ENCODE measurements at places on chromosomes 2 and 18.

- no peak for DNase-seq
Measured at GRCh38 chr18:62464266-62464665, 58.6 kb upstream of the ZCCHC2 start.

DNA sequence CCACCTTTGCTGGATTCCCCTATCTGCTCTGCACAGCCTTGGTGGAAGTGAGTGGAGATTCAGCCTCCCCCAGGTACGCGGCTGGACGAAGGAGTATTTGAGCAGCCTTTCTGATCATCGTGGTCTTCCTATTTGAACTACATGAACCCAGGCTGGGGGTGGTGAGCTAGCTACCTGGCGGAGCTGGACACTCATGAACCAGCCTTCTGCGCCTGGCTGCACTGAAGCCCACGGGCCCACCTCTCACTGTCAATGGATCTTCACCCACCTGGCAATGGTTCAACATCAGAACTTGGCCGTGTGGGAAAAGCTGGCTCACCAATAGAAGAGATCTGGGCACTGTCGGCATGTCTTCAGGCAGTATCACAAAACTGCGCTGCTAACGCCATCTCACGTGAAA is 35.4 kb downstream of the ANKMY1 start:
- DNase-seq = no peak

DNA sequence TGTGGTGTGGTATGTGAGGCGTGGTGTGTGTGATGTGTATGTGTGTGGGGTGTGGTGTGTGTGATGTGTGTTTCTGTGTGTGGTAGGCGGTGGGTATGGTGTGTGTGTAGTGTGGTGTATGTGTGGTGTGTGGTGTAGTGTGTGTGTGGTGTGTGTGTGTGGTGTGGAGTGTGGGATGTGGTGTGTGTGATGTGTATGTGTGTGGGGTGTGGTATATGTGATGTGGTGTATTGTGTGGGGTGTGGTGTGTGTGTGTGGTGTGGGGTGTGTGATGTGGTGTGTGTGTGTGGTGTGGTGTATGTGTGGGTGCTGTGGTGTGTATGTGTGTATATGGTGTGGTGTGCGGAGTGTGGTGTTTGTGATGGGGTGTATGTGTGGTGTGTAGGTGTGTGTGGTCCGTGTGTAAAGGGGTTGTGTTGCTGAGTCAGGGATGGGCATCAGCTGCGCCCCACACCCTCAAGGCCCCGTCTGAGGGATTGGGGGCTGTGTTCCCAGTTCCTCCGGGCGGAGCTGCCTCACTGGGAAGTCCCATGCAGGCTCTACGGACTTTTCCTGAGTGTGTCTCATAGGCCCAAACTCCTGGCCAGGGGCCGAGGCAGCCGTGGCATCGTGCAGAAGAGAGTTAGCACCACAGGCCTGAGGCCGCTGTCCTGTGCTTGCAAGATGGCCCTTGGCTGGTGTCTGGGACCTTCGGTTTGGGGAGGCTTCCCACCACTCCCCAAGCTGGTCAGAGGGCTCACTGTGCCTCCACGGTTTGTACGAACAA is 18.2 kb upstream of the ARL4C start:
- no peak for DNase-seq

DNA sequence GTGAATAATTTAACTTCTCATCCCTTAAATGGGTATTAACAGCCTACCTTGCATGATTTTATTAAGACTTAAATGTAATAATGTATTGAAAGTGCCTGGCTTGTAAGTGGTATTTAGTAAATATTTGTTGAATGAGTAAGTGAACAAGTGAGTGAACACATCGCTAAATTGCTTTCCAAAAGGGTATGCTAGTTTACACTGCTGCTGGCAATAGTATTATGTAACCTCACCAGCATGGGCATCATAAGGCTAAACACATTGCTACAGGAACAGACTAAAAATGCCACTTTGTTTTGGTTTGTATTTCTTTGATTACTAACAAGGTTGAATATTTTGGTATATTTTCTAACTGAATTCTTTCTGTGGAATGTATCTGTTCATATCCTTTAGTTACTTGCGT is 9.8 kb downstream of the WDR43 start:
- no peak for DNase-seq

DNA sequence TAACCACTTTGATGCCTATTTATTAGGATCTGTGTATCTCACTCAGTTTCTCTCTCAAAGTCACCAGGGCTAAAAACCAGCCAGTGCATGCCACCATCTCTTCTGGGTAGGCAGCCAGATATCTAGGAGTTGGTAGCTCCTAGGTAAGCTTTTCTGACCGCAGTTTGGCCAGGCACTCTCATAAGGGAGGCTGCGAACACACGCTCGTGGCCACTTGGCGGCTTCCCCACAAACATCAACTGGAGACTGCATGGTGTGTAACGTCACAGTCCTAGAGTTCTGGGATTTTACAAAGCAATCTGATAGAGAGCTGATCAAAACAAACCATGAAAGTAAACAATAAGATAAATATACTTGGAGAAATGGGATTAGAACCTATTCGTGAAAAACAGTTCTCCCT is 424.3 kb upstream of the ACVR2A start:
- no peak for DNase-seq

DNA sequence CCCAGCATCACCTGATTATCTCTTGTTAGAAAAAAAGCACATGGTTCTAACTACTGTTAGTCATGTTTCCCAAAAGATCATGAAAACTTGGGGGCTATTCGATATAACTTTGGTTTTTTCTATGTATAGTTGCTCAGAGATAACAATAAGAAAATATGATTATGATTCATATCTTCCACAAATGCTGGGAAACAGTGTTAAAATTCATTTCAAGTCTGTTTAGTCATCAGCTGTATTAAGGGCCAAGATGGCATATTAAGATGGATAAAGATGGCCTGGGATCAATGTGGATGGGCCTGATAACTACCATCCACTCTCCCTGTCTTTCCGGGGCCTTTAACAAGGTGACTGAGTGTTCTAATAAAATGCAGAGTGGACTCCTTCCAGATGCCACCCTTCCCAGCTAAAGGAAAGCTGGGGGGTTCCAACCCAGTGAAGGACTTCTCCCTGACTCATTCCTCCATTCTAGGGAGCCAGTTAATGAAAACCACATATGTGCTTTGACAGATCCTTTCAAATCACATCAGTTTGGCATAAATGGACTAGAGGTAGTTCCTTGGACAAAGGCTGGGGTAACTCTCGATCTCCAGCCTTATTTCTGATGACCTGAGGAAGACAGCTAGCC is 221.6 kb downstream of the VAPA start:
- DNase-seq = no peak

- no peak for DNase-seq
Measured at GRCh38 chr2:85132397-85132796, 795 bp upstream of the TCF7L1 start.

GRCh38 chr2:20115902-20116301 is 64.5 kb upstream of the LAPTM4A start:
- DNase-seq = no peak

- DNase-seq = no peak
Measured at GRCh38 chr2:53785366-53785765, 1.4 kb downstream of the ASB3 start.

GRCh38 chr2:97758131-97758705 is 44.8 kb downstream of the ZAP70 start:
- DNase-seq = no peak

GRCh38 chr2:119350311-119350998 is 16.2 kb downstream of the C2orf76 start:
- no peak for DNase-seq

GRCh38 chr2:207766041-207766551 is 3.6 kb downstream of the FZD5 start:
- DNase-seq = no peak

DNA sequence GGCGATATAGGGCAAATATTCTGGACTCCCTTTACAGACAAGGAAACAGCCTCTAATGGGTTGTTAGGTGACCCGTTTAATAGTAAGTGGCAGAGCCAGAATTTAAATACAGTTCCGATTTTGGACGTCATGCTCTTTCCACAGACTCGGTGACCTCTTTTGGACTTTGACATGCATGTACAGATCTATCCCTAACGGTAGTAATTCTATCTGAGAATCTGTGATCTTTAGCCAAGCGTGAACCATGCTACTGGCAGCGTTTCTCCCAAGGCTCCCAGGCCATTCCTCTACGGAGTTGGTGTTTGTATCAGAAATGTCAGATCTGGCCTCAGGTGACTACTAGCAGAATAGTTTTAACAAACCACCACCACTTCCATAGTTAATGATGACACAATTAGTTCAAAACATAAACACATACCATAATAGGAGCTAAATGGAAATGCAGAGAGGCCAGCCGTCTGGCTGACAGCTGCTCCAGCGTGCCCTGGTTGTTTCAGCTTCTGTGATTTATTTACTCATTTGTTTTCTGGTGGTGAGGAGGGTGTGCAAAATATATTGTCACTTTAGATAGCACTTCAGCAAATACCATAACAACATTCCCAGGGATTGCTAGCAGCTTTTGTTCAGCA is 304.6 kb upstream of the LYPD1 start:
- no peak for DNase-seq

- no peak for DNase-seq
Measured at GRCh38 chr18:79580498-79581171, 99.0 kb upstream of the CTDP1 start.

GRCh38 chr18:13336841-13337240 is 118.3 kb downstream of the LDLRAD4 start:
- no peak for DNase-seq

GRCh38 chr2:182672466-182673165 is 43.4 kb upstream of the DNAJC10 start:
- DNase-seq = no peak

DNA sequence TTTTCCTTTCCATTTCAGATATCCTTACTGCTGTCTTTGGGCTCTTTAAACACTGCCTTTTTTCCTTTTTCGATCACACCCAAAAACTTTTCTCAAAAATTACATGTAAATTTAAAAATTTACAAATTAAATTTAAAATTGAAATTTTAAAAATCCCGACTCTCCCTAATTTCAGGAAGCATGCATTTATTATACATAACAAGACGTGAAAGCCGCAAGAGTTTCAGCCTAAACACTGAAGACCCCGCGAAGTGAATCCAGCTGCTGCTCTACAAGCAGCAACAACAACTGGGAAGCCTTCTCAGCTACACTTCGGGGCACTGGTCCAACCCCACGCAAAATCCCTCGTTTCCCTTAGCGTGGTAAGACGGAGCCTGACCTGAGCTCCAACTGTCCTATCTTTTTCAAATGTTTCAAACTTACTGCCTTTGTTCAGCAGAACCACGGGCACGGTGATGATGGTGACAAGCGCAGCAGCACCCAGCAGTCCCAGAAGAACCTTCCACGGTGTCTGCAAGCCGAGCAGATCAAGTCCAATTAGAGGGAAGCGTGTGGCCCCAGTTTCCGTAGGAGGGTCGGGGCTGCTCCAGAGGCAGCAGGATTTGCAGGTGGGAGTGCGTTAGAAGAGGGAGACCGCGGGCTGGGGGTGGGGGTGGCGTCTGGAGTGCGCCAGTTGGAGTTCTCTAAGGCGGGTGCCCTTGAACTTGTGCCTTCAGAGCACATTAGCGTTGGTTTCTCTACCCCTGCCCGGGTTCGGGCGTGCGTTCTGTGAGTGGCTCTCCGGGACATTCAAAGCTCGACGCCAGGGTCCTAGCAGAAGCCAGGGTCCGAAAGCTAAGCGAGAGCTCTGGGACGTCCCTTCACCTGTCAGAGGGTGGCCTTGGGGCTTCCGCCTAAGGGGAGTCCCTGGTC is 783 bp downstream of the DPP4 start:
- DNase-seq = no peak

DNA sequence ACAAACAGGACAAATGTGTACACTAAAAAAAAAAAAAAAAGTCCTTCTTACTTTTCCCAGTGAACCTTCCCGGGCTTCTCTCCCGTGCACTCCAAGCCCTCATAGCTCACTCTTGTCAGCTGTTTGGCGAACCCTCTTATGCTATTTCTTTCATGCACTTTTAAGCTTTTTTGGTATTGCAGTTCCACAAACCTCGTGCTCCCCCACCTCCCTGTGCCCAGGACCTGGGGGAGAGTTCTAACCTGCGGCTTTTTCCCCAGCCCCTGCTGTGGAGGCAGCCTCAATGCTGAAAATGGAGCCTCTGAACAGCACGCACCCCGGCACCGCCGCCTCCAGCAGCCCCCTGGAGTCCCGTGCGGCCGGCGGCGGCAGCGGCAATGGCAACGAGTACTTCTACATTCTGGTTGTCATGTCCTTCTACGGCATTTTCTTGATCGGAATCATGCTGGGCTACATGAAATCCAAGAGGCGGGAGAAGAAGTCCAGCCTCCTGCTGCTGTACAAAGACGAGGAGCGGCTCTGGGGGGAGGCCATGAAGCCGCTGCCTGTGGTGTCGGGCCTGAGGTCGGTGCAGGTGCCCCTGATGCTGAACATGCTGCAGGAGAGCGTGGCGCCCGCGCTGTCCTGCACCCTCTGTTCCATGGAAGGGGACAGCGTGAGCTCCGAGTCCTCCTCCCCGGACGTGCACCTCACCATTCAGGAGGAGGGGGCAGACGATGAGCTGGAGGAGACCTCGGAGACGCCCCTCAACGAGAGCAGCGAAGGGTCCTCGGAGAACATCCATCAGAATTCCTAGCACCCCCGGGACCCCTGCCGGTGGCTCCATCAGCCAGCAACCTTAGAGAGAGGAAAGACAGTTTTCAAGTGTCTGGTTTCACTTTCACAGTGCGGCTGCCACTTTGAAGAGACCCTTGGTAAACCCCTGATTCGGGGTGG is 826 bp downstream of the KCNE4 start:
- no peak for DNase-seq

GRCh38 chr2:196555161-196555560 is 84.4 kb upstream of the CCDC150 start:
- DNase-seq = no peak

DNA sequence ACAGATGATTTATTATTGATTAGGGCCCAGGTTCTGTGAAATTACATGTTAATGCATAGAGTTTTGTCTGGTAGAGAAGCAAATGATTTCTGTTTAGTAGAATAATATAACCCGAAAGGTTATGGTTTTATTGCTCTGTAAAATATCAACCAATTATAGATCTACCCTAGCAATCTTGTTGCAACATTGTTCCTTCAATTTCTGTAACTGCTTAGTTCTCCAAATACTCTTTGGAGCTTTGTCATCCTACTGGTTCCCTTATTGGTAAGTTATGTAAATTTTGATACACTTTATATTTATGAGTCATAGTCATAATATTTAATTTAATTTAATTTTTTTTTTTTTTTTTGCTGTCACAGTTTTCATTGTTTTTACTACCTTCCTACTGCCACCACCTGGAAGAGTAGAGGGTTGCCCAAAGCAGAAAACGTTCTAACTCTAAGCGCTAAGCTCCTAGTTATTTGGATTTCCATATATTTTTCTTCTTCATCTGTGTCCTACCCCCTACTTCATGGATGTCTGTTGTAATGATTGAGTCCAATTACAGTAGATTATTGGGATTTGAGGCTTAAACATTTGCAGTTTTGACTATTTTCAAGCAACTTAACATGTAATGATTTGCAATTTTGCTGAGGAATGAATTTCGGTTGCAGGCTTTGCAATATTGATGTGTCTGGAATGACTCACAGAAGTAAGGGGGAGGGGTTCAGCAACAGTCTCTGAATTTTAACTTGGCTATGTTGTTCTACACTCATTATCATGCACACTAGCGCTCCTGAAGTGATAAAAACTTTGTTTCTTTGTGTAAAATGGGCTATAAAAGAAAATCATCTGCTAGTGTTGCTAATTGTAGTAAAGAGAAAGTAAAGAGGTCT is 51.1 kb downstream of the NABP1 start:
- no peak for DNase-seq

Measured in GDM1 (cell line).